ENCODE measurements at places on chromosomes 1 and 21. TPM values are rescaled to one million over a fixed set of nuclear protein-coding genes. Genes with fewer than 3 reads are reported as not detected.

The C1orf94 gene
- polyA plus RNA-seq: not detected

The CFAP126 gene
- polyA plus RNA-seq: not detected

The VSIG8 gene
- not detected for polyA plus RNA-seq

The PGLYRP3 gene
- polyA plus RNA-seq: not detected

DNA sequence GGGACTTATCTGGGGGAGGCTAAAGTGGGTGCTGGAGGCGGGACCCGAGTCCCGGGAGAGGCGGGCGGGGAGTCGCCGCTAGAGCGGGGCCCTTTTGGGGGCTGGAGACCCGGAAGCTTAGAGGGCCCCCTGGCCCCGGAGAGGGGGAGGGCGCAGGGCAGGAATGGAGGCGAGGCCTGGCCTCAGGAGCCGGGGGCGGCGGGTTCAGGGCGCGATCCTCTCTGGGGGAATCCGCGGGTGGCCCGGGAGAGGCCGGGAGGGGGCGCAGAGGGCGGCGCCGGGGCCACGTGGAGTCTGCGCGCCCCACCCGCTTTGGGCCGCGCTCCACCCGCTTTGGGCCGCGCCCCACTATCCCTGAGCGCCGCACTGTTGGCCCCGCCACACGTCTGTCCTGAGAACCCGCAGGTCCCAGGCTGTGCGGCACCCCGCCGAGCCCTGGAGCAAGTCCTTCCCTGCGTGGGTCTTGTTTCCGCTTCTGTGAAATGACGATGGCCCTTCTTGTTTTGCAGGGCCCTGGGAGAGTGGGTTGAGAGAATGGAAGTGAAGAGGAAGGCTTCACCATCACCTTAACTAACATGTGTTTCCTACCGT is 84.4 kb downstream of the NKAIN1 start:
- peak; percentile 51 for DNase-seq

DNA sequence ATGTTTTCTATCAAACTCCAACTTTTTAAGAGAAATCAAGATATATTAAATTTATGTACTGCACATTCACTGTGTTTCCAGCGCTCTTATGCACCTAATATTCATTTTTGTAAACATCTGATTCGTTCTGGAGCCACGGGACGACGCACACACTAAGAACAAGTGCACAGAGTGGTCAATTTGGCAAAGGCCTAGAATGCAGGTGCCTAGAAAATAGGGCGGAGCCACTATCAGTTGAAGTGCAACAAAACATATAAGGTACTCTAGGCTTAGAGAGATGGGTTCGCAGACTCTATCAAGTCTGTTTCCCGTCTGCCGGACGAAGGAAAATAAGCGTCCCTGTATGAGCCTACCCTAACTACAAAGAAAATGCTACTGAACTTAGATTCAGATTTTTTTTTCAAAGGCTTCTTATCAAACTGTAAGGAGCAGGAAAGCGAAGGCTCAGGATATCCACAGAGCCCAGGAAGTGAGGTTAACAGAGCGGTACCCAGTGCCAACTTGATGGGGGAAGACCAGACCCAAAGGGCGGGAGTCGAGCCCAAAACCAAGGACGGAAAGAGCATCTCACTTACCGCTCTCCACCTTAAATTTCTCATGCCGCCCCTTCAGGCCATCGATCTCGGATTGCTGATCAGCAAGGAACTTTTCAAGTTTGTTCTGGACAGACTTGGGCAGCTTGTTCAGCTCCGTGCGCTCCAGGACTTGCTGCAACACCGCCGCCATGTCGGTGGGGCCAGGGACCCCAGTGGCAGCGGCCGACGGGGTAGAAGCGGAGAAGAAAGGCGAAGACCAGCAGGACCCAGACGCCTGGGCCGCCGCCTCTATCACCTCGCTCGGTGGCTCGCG is 526 bp downstream of the TPR start:
- DNase-seq: peak; percentile 23

DNA sequence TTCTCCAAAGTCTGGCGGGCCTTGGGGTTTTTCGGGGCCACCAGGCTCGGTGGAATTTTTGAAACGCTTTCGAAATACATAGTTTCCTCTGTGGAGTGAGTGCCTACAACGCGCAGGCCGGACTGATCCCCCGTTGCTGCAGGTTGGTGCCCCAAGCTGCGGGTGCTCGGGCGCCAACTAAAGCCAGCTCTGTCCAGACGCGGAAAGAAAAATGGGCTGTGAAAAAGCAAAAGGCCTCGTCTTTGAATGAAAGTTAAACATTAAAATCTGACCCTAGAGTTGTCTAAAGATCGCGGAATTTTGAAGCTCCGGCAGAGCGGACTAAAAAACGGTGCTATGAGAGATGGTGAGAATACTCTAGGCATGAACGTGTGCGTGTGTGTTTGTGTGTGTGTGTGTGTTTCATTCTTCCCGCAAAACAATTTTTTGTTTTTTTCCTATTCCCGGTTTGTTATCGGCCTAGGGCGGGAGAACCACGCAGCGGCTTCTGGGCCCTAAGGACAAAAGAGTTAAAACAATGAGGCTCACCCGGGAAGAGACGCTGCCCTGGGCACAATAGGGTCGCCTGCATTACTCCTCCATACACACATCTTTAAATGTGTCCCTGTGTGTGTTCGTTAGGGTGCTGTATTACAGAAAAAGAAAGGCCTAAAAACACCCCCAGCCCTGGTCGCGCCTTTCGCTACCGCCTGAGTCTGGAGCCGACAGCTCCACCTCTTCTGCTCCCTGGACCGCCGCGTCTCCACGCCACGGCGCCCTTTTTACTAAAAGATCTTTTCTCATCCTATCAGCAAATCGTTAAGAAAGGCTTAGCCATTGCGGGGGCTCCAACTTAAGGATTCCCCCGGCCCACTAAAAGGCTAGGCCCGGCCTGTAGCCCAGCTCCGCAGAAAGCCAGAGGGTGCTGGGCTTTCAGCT is 3.2 kb downstream of the TBX15 start:
- DNase-seq: no peak

DNA sequence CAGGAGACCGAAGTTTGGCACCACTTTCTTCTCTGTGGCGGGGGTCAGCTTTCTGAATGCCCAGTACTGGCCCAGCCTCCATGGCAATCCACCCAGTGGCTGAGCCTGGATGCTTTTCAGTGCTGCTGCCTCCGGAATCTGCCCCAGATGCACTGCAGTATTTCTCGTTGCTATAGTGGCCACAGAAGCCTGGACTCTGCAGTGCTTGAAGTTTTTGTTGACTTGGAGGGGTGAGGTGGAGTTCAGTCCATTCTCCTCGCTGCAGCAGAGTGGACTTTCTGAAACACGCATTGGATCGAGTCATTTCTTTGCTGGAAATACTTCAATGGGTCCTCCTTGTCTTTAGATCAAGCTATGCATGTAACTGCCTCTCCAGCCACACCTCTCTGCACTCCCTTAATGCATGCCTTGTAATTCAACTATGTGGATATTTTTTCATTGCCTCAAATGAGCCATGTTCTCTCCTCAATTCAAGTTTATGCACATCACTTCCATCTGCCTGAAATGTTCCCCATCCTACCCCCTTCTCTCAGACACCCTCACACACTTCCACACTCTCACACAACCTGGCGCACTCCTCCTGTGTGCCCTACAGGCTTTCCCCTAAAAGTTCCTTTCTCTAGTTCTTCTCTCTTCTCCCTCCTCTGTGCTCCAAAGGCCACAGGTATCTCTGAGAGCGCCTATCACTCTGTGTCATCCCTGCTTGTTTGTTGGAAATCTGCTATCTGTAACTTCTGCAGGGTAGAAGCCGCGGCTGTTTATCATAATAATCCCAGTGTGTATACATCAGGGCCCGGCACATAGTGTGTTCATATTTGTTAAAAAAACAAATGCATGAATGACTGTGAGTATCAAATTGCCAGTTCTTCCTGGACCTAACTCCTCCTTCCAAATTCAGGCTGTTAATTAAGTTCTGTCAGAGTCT is 16.5 kb downstream of the ADAM30 start:
- DNase-seq: no peak

- DNase-seq: no peak
Measured at GRCh38 chr21:34345091-34345871, 18.5 kb upstream of the KCNE2 start.

DNA sequence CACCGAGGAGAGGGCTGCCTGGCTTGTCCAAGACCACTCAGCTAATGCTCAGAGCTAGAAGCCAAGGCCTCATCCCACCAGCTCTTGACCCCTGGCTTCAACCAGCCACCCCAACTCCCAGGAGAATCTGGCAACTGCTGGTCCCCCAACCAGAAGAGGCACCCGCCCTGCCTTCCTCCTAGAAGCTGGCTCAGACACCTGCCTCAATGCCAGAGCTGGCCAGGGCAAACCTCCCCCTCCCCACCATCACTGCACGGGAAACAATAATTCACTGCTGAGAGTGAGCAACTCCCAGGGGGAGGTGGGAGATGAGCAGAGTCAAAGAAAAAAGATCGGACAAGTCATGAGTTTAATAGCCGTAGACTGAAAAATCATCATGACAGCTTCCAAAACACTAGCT is 3.3 kb downstream of the CHD5 start:
- no peak for DNase-seq

GRCh38 chr1:168774241-168774640 is 45.2 kb upstream of the DPT start:
- no peak for DNase-seq

GRCh38 chr1:208235356-208235981 is 8.7 kb downstream of the PLXNA2 start:
- no peak for DNase-seq

GRCh38 chr1:60273185-60273584 is 199.6 kb upstream of the C1orf87 start:
- no peak for DNase-seq
